Heart left ventricle (tissue), 16 donors: ENCODE measurements at places on chromosomes 11 and 22.

- no peak for DNase-seq
Observed at GRCh38 chr11:121590772-121591404, 138.1 kb upstream of the SORL1-AS1 start.

DNA sequence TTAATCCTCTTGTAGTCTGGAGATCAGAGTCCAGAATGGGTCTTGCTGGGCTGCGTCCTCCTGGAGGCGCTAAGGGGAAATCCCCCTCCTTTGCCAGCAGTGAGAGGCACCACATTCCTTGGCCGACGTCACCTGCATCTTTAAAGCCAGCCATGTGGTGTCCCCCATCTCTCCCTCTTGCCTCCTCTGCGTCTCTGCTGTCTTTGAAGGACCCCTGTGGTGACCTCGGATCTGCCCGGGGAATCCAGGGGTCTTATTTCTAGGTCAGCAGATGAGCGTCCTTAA lies 27.2 kb upstream of the PARVB start:
- DNase-seq, result no peak

DNA sequence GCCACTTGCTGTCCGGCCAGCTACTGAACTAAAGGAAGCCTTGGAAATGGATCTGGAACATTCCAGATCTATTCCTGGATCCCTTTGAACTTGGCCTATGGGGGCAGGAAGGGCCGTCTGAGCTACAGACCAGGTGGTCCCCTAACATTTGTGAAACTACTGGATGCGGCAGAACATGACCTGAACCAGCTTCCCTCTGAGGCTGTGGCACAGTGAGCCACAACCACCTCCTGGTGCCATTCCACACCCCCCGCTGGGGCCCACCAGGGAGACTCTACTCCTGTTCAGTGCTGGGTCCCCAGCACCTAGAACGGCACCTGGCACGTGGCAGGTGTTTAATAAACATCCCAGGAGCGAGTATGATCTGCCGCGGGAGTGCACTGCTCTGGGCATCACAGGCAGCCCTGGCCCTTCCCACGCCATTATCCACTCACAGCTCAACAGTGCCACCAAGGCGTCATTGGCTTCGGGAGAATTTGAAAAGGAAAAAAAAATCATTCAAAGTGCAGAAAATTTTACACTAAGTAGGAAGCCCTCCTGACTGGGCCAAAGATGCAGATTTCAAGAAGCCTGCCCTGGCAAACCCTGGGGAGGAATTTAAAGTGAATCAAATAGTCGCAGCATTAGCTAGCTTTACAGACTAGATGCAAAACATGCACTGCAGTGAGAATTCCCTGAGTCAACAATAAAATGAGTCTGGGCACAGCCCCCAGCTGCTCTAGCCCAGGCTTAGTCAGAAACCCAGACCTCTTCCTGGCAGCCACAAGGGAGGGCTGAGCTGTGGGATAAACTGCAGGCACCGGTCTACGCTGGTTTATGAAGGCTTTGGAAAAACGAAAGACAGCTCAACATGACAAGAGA lies 14.3 kb upstream of the EFCAB6 start:
- DNase-seq, result no peak

DNA sequence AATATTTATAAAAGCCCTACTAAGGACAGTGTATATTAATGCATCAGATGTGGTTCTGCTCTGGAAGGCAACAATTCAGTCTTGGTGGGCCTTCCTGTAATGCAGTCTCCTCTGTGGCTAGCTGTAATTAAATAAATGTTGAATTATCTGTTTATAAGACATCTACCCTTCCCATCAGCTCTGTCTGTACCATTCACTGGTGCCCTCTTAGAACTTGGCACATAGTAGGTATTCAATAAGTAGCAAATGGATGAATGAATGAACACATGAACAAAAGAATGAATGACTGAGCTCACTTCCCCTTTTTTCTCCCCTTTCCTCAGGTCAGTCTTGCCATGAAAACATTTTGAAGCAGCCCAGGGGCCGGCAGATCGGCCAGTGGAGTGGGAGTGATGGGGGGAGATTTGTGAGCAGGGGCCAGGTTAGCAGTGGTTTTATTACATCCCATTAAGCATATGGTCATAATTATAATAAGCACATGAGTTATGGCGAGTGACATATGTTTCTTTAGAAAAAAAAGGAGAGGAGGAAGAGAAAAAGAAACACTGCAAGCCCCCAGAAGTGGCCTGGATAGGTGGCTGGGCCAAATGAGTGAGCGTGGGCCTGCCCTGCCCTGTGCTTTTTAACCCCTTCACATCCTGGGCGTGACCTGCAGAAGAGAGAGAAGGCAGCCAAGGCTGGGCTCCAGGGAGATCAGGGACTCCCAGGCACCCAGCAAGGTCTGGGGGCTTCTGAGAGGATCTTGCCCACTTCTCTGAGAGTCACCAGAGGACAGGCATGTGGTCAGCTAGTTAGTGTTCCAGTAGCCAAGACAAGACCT lies 48.6 kb upstream of the CD82 start:
- no peak for DNase-seq

GRCh38 chr11:11583801-11584529 lies 37.8 kb downstream of the GALNT18 start:
- DNase-seq, result no peak

DNA sequence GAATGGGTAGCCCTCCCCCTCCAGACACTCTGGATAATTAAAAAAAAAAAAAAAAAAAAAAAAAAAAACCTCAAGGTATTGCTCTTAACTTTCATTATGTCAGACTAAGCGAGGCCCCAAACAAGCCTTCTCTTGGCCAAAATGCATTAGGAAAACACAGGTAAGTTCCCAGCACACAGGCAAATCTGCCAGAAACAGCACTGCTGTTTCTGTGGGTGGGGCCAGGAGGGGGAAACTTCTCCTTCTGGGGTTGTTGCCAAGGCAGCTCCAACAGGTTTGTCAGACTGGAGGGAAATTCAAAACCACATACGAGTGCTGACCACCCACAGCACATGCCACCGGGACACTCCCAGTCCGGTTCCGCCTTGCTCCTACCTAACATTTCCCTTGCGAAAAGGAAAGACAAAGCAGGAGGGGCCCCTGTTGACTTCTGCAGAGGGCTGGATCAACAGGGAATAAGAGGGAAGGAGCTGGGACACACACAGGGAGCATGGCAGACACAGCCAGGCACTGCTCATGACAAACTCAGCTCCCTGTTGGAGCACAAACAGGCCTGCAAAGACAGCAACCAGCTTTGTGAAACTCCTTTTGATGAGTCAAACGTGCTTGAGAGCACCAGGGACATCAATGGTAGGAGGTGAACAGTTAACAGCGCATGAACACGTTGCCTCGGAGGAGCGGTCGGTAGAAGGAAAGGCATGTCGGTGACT lies 55.0 kb downstream of the MYH9 start:
- peak; percentile 57 for DNase-seq

DNA sequence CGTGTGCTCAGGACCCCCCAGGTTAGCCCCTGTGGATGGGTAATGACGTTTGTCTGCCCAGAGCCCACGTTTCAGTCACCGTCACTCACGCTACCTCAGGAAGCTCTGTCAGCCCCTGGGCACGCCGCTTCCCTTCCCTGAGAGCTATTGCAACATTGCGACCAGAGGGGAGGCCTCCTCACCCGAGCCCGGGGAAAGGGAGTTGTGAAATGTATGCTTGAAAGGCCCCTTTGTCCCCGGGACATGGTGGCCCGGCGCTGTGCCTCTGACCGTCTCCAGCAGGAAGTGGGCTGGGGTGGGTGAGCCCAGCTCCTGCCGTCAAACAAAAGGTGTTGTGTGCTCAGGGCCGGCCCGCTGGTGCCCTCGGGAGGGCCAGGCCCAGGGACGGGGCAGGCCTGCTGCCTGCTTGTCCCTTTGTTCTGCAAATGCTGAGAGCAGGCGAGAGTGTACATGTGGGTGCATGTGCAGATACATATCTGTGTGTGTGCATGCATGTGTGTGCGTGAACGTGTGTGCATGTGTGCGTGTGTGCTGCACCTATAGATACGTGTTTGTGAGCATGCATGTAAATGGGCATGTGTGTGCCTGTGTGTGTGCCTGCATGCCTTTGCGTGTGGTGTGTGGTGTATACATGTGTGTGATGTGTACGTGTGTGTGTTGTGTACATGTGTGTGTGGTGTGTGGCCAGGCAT lies 1125.0 kb downstream of the BRD1 start:
- no peak for DNase-seq

GRCh38 chr11:76768088-76768908 lies 14.9 kb upstream of the TSKU start:
- no peak for DNase-seq

- no peak for DNase-seq
Observed at GRCh38 chr22:31861226-31861840, 83.0 kb upstream of the YWHAH start.
